Fibroblast of skin of left quadriceps (primary cell): ENCODE measurements at places on chromosomes 4 and X.

- DNase-seq: no peak
Measured at GRCh38 chrX:9488586-9488985, 23.7 kb downstream of the TBL1X start.

GRCh38 chrX:13219991-13220764 lies 99.7 kb downstream of the ATXN3L start:
- DNase-seq: no peak

DNA sequence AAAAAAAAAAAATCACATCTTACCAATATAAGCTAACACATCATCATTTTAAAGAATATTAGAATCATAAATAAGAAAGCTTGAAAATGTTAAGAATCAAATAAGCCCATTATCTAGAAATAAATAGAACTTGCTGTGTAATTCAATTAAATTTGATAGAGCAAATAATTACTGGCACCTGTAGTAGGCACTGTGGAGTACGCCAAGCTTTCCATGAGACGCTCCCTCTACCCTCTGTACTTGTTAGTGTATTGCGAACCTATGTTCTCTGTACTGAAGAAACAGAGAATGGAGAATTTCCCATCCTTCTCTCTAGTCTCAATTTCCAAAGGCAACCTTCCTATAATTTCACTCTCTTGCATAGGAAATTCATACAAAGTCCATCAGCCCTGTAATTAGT lies 61.7 kb upstream of the HAND2 start:
- DNase-seq: no peak

- no peak for DNase-seq
Measured at GRCh38 chr4:173450281-173450680, 51.4 kb upstream of the SCRG1 start.

- DNase-seq: no peak
Measured at GRCh38 chr4:112966701-112967488, 82.6 kb upstream of the ANK2 start.

DNA sequence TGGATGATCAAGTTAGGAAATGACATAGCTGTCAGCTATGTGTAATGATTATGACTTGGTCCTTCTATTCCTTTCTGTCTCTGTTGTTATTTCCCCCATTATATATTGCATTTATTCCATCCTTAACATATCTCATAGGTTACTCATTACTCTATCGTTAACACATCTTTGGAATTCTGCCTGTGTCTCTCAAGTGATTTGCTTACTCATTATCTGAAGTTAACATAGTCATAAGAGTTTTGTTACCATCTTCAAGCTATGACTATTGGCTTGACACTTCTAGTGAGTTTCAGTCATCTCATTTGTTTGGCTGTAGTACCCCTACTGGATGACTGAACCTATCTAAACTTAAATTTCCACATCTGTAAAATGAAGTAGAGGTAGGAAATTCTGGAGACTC lies 286.1 kb upstream of the PPP1R2C start:
- no peak for DNase-seq

DNA sequence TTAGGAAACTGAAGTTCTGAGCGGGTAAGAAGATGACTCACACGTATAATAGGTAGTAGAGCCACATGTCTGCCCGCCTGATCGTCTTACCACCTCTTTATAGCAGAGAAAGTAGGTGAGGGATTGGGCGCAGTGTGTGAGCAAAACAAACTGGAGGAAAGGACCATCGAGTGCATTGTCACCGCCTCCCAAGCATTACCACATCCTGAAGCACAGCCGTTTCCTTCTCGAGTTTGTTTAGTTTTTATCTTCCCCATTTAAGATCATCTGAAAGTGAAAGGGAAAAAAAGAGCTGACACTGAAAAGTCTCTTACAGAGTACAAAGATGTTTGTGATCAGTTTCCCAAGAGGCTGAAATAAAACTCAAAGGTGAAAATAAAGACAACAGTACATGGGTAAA lies 14.8 kb downstream of the PDK3 start:
- no peak for DNase-seq

DNA sequence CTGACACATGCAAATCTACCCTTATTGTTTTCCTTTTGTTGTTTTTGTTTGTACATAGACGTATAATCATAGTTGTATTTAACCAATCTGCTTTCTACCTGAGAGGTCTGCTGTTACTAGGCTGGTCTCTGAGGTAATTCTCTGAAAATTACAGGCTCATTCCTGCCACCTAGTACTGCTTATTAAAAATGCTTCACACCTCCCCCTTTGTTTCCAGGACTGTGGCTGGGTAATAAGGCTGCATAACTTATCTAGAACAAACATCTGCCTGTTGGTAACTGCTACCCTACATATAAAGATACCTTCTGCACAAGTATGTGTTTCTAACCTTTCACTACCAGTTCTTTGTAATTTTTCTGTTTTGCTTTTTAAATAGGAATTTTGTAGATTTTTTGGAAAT lies 34.2 kb downstream of the COX7B2 start:
- DNase-seq: no peak

GRCh38 chr4:51853027-51853682 lies 10.2 kb downstream of the DCUN1D4 start:
- no peak for DNase-seq

GRCh38 chrX:7891928-7892327 lies 35.3 kb downstream of the PNPLA4 start:
- no peak for DNase-seq

- DNase-seq: no peak
Measured at GRCh38 chrX:74344280-74344622, 40.3 kb downstream of the ZCCHC13 start.

- DNase-seq: no peak
Measured at GRCh38 chr4:154778264-154778663, 2.8 kb upstream of the RBM46 start.

DNA sequence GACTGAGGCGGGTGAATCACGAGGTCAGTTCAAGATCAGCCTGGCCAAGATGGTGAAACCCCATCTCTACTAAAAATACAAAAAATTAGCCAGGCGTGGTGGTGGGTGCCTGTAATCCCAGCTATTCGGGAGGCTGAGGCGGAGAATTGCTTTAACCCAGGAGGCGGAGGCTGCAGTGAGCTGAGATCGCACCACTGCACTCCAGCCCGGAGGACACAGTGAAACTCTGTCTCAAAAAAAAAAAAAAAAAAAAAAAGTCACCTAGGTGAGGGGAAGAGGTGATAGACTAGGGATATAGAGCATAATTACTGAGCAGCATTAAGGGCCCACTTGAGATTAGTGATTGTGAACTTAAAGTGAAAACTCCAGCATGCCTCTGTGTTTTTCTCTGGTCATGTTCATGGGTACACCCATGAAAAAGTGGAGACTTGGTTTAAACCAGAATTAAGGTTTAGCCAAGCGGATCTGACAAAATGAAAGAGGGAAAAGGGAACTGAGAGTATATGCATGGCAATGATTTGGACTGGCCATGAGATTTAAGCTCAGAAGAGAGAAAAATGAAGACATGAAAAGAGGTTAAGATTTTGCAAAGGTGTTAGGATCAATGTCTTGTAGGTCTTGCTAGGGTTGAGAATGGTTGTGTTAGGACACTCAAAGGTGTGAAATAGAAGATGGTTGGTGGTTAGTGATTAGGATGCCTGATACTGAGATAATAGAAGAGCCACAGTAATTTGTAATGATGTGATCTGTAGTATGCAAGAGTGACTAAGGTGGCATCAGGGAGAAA lies 105.0 kb downstream of the RAB28 start:
- DNase-seq: no peak
